ENCODE measurements at places on chromosomes 5 and 9. TPM values are rescaled to one million over a fixed set of nuclear protein-coding genes. Genes with fewer than 3 reads are reported as not detected.
A peak's percentile ranks its signal among the peaks of the same experiment; 100 is the strongest.

DNA sequence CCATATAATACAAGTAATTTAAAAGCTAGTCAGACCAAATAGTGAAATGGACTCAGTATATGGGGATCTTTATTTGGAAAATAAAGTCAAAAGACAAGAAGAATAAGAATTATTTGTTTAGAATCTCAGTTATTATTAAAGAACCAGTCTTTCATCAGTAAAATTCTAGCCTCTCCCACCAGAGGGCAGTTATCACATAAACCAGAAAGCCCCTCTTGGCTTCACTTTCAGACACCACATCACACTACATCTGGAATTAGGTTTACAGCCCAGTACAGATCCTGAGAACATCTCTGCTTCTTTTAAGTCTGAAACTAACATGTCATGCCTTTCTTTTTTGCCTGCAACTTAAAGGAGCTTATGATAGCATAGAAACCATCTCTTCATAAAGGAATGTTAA is 12.2 kb upstream of the HSPB3 start:
- no peak for DNase-seq

DNA sequence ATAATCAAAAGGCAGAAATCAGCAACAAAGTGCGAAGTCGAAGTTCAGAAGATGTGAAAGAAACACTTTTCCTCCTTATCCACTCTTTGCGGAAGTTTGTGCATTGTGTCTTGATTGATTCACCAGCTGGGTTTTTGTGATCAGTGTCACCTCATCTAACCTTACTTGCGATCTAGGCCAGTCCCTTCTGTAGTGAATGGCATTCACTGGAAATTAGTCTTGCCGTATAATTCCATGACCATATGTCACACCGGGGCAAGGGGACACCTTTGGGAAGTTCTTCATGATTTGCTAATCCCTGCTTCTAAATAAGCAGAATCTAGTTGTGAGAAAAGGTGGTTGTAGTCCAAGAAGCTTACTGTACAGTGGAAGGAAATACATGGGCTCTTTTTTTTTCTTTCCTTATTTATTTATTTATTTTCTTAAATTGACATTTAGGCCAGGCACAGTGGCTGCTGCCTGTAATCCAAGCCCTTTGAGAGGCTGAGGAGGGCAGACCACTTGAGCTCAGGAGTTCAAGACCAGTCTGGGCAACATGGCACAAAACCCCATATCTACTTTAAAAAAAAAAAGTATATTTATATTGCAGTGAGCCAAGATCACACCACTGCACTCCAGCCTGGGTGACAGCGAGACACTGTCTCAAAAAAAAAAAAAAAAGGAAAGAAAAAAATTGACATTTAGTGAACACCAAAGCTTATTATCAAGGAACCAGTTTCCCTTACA is 7.8 kb downstream of the RAI14 start:
- no peak for DNase-seq

- no peak for DNase-seq
Measured at GRCh38 chr5:11528720-11529119, 375.5 kb downstream of the CTNND2 start.

GRCh38 chr9:91348191-91348807 is 13.4 kb downstream of the AUH start:
- no peak for DNase-seq

- DNase-seq: no peak
Measured at GRCh38 chr5:22465177-22465576, 388.0 kb downstream of the CDH12 start.

- no peak for DNase-seq
Measured at GRCh38 chr5:52560366-52560765, 227.3 kb upstream of the ITGA1 start.

The SPTAN1 gene
- 269 TPM for total RNA-seq

DNA sequence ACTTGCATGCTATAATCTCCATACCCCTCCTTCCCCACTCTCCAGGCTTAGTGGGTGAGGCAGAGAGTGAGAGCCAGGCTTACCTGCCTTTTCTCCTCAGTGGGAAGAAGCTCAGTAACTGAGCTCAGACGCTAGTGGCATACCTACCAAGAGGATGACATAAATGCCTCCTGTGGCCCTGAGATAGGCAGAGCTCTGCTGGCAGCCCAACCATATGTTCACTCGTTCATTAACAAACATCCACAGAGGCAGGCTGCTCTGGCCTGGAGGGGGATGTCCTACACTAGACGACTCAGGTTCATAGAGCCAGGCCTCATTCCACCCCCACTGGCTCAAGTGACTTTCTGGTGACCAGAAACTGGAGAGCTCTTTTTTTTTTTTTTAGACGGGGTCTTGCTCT is 81.3 kb downstream of the THBS4 start:
- no peak for DNase-seq

GRCh38 chr9:90433398-90433941 is 209.2 kb downstream of the DIRAS2 start:
- DNase-seq: no peak

DNA sequence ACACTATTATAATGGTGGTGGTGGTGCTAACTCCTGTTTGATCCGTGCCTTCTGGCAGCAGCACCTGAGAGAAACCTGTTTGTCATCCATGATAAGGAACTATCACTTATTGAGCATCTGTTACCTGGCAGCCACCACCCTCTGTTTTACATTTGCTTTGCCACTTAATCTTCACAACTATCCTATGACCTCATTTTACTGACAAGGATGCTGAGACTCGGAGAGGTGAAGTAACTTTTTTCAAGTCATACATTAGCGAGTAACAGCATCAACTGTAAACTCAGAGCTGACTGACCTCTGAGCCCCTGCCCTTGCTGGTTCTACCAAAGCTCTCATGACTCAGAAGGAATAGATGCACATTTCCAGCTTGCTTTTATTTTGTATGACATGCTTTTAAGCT is 81.1 kb downstream of the EGFLAM start:
- DNase-seq: no peak

DNA sequence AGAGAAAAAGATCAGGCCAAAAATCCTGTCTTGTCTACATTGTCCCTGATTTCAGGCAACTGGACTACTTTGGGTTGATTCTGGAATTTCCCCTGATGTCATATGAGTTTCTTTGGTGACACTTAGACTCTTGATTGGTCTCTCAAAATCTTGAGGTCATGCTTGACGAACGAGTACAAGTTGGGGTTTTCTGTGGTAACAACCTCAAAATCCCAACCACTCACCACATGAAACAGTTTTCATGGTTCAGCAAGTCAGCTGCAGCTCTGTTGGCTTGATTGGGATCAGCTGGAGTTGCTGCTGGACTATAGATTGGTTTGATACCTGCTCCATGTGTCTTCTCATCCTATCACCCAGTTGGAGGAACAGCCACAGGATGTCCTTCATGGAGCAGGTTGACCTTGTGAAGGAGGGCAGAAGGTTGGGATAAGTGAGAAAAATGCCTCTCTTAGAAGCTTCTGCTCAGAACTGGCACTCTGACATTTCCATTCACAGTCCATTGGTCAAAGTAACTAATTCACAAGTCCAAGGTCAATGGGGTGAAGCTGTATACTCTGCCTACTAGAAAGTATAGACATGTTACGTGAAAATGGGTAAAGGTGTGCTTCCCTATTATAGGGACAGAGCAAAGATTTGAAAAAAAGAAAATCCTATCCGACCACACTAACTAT is 284.5 kb downstream of the SH3GL2 start:
- DNase-seq: no peak

DNA sequence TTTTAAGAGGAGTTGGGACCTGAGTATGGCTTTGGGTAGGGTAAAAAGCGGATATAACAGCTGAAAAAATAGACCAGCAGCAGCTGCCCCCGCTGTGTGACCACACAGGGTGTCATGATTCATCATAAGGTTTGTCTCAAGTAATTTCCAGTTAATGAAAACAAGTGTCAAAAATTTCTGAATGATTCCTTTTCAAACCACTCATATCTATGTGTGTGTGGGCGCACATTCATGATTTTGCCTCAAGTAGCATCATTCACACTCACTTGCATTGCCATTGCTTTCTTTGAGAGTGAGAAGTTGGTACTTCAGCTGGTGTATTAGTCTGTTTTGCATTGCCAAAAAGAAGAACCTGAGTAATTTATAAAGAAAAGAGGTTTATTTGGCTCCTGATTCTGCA is 12.1 kb upstream of the TNFAIP8 start:
- DNase-seq: peak; percentile 83

The IFNA5 gene
- total RNA-seq: not detected

- no peak for DNase-seq
Measured at GRCh38 chr5:159891371-159891770, 24.9 kb upstream of the ADRA1B start.

DNA sequence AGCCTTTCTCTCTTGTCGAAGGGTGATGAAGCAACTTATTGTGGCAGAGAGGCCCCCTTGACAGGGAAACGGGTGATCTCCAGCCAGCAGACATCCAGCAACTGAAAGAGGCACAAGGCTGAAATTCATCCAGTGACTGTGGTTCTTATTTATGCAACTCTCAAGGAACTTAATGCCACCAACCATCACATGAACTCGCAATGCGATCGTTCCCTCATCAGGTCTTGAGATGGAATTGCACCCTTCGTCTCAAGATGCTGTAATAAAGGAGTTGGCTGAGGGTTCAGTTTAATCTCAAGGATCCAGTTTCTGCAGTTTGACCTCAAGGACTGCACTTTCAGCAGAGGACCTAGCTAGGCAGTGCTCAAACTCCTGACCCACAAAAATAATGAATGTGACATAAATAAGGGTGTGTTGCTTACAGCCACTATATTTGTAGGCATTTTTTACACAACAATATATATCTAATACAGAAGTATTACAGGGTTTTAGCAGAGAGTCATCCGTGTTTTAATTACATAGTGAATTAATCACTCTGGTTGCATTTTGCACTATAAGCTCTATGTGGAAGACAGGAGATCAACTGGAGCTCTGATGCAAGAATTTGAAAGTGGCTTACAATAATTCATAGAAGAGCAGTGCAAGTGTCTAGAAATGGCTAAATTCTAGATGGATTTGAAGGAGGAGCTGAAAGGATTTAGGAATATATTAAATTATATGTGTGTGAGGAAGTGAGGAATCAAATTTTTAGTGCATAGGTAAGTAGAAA is 957.8 kb upstream of the CTNND2 start:
- DNase-seq: no peak

- DNase-seq: no peak
Measured at GRCh38 chr5:134502259-134502658, 23.2 kb upstream of the JADE2 start.

- DNase-seq: peak; percentile 19
Measured at GRCh38 chr5:142053426-142054151, 40.8 kb upstream of the GNPDA1 start.

Data from activated CD4-positive, alpha-beta T cell treated with anti-CD3 and anti-CD28 coated beads for 36 hours (primary cell).